ENCODE measurements at places on chromosomes 2 and 18.
A peak's percentile ranks its signal among the peaks of the same experiment; 100 is the strongest.

DNA sequence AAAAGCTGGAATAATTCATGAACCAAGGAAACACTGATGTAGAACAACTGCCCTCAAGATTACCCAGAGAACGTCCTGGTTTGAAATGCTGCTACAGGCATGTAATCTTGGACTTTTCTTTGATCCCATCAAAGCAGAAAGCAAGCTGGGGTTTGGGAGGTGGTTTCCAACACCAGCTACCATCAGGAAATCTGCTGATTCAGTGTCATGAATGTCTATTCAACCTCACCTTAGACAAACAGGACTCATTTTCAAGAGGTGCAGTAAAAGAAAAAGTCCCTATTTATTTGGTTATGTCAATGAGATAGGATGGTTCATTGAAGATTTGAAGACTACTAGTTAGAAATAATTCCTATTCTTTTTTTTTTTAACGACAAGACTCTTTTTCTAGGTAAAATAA lies 72.7 kb downstream of the NEB start:
- no peak for DNase-seq

DNA sequence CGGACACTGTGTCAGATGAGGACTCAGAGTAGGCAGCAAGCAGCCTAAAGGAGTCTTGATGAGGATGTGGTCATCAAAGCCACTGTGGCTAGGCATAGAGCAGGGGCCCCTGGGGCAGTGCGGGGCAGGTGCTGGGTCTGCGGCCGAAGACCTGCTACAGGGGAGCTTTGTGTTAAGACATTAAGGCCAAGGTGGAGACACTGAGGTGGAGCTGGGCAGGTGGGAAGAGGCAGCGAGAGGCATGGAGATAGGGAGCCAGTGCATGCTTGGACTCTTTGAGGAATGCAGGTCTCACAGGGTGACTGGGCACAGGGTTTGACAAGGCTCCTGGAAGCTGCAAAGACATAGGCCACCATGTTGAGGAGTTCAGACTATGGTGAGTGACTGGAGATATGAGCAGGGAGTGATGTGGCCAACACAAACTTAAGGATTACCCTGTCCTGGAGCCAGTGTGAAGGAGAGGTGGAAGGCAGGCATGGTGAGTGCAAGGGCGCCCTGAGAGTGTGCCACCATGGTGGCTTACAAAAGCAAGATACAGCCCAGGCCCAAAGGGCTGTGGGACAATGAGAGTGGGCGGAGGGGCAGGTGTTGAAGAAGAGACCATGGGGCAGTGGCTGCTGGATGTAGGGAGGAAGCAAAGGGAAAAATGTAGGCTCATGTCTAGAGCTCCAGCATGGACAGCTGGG lies 450.9 kb upstream of the HS6ST1 start:
- DNase-seq: no peak

DNA sequence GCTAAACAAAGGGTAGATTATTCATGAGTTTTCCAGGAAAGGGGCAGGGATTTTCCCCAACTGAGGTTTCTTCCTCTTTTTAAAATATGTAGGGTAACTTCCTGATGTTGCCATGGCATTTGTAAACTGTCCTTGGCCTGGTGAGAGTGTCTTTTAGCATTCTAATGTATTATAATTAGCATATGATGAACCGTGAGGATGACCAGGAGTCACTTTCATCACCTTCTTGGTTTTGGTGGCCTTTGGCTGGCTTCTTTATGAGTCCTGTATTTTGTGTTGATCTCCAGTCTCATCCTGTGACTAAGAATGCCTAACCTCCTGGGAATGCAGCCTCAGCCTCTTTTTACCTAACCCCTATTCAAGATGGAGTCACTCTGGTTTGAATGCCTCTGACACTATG lies 391.0 kb upstream of the LINC00305 start:
- no peak for DNase-seq

DNA sequence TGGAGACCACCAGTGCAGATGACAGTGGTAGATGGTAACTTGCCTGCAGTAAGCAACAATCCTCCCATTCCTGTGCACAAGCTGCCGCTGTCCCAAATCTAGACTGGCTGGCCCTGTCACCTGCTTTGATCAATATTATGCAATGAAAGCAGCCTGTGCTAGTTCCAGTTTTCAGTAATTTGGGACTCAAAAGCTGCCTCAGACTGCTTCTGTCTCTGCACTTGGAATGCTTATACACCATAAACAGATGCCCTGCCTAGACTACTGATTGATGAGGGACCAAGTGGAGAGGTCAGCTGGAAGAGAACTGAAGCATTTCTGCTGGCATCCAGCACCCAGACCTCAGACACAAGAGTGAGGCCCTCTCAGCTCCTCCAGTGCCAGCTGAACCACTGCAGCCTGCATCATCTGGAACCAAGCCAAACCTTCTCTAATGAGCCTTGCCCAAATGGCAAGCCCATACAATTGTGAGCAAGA lies 24.9 kb downstream of the CCBE1 start:
- DNase-seq: no peak

DNA sequence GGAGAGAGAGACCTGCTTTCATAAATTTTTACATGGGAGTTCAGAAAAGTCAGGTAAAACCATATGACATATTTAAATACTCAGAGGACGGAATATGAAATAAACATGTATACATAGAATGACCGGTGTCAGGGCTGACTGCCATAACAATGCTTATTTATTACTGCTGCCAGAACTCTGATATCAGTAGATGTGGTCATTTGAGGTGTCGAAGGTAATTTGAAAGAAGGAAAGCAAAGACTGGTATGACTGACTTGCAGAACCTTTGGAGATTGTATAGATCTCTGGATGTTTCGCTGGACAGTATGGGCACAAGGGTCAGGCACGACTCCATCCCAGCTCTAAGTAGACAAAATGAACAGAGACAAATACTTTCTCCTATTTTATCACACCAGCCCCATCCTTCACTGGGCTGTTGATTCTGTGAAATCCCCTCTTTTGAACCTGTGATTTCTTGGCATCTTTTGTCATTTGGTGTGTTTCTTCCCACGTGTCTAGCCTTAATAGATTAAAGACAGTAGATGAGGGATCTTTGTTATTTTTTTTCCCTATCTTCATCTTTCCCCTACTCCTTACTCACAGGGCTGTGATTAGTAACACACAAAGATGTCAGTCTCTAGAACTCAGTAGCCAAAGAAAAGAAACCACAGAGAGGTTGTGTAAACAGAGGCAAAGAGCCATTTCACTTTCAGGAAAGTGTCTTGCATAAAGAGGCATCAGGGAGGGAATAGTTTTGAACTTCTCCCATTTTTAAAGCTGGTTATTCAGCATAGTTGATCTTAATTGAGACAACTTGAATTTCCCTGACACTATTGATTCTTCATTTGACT lies 61.6 kb downstream of the ICOS start:
- no peak for DNase-seq

DNA sequence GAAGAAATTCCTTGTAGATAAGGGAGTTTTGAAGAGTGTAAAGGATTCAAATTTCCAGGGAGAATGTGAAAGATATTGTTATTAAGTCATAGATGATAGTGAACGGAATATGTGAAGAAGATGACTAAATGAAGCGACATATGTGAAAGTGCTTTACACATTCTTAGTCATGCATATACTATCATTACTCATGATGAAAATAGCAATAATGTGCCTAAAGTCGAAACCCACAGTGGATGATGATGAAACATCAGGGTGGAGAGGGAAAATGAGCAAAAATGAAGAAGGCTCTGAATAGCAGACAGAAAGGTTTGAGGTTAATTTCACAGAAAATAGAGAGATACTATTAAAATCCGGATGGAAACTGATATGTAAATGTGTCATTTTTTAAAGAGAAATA lies 1237.1 kb downstream of the LRP1B start:
- DNase-seq: no peak

- DNase-seq: peak; percentile 16
Measured at GRCh38 chr2:14903709-14904374, 271.3 kb downstream of the LRATD1 start.

- DNase-seq: no peak
Measured at GRCh38 chr2:141041281-141041680, 1089.5 kb downstream of the LRP1B start.

DNA sequence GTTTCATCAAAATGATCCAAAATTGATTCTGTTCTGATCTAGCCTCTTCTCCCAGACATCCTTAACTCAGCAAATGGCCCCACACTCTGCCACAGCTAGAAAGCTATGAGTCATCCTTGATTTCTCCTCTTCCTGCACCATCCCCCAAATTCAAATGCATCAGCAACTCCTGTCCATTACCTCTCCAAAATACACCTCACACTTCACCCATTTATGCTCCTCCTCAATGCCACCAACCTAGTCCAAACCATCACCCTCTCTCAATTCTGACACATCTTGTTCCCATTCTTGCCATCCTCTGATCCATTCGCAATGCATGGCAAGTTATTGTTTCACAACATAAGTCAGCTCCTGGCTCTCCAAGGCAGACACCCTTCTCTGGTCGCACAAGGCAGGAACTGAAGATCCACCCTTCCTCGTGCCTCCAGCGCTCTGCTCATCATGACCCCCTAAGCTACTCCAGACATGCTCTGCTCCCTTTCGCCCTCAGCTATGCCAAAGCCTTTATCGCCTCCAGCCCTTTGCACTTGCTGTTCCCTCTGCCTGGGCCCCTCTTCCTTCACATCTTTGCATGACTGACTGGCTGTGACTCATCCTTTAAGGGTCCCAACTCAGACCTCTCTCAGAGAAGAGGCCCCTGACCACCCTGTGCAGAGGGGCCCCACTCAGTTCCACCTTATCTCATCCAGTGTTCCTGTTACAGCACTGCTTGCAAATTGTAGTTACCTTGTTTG lies 83.6 kb downstream of the MREG start:
- DNase-seq: no peak

Data from CD4-positive, alpha-beta T cell treated with Interleukin-15 for 4 hours (primary cell).